AML-193 (cell line): ENCODE measurements at places on chromosomes 7 and 10.

- no peak for DNase-seq
Measured at GRCh38 chr7:141685285-141686023, 16.5 kb downstream of the DENND11 start.

GRCh38 chr7:68722044-68722443 lies 876.2 kb upstream of the AUTS2 start:
- DNase-seq, result no peak

- peak; percentile 32 for DNase-seq
Measured at GRCh38 chr7:23183279-23184012, 1.6 kb downstream of the NUP42 start.

GRCh38 chr10:73875139-73875475 lies 752 bp upstream of the CAMK2G start:
- DNase-seq, result no peak

- no peak for DNase-seq
Measured at GRCh38 chr7:140033779-140034363, 28.9 kb downstream of the PARP12 start.

DNA sequence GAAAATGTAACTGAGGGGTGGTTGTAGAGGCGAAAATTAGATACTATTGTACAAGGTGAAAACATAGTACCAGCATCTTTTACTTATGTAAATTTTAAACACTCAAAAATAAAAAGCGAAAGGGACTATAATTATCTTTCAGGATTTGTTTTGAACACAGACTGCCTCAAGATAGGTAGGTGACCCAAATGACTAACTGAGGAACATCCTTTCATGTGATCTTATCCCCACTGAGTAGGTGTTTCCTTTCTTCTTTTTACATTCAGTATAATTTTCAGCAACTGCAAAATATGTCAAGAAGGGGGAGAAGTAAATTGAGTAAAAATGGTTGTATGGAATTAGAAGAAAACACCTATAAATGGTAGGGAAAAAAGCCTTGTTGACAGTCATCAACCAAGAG lies 236.7 kb downstream of the PHF14 start:
- DNase-seq, result no peak

- DNase-seq, result no peak
Measured at GRCh38 chr7:113285411-113285810, 167.1 kb upstream of the SMIM30 start.

- no peak for DNase-seq
Measured at GRCh38 chr7:53214463-53214862, 179.0 kb downstream of the POM121L12 start.

- no peak for DNase-seq
Measured at GRCh38 chr10:105840288-105840770, 1199.2 kb downstream of the SORCS3 start.

- DNase-seq, result no peak
Measured at GRCh38 chr7:129800901-129801300, 151.9 kb downstream of the UBE2H start.

DNA sequence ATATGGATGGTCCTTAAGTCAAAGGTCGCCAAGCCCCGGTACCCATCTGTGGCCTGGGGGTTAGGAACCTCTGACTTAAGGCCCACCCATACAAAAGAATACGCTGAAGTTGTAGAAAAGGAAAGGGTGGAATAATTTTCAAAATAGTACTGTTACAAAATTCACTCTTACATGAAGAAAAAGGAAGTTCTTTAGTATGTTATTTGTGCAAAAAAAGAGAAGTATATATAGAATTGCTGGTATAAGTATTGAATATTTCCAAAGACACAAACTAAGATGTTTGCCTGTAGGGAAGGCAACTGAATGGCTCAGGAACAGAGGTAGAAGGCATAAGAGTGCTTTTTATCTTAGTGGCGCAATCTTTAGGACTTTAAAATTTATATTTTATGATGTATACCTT lies 78.7 kb downstream of the PRLHR start:
- DNase-seq, result no peak

GRCh38 chr7:45456105-45456504 lies 118.1 kb upstream of the ADCY1 start:
- DNase-seq, result no peak

- no peak for DNase-seq
Measured at GRCh38 chr7:98178321-98178720, 32.9 kb upstream of the BHLHA15 start.

DNA sequence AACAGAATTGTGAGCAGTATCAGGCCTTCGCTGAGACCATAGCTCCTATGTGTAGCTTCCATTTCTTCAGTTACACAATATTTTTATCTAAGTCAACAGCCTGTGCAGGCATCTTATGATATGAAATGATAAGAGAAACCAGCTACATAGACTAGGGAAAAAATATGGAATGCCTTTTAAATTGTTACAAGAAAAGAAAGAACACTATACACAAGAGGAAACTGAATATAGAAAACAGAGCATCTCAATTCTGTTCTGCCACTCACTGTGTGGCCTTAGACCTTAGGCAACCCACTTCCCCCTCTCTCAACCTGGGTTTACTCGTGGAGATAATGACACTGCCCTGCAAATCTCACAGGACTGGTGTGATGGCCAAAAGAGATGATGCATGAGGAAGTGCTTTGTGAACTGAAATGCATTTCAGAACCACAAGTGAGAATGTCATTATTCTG lies 132.9 kb downstream of the LRRN3 start:
- DNase-seq, result peak; percentile 4

GRCh38 chr10:18879284-18879683 lies 169.3 kb upstream of the MALRD1 start:
- DNase-seq, result no peak

DNA sequence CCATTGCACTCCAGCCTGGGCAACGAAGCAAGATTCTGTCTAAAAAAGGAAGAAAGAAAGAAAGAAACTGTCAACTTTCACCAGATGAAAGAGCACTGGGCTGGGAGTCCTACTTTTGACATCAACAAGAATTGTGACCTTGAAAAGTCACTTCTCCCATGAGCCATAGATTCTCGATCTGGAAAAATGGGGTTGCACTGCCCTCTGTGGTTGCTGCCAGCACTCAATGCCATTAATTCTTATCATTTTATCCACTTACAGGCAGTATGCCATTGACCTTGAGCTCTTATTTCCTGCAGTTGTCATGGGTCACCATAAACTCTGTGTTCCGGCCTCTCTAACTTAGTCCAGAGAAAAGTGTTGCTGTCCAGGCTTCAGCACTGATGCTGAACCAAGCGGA lies 137.2 kb downstream of the NOC3L start:
- no peak for DNase-seq

DNA sequence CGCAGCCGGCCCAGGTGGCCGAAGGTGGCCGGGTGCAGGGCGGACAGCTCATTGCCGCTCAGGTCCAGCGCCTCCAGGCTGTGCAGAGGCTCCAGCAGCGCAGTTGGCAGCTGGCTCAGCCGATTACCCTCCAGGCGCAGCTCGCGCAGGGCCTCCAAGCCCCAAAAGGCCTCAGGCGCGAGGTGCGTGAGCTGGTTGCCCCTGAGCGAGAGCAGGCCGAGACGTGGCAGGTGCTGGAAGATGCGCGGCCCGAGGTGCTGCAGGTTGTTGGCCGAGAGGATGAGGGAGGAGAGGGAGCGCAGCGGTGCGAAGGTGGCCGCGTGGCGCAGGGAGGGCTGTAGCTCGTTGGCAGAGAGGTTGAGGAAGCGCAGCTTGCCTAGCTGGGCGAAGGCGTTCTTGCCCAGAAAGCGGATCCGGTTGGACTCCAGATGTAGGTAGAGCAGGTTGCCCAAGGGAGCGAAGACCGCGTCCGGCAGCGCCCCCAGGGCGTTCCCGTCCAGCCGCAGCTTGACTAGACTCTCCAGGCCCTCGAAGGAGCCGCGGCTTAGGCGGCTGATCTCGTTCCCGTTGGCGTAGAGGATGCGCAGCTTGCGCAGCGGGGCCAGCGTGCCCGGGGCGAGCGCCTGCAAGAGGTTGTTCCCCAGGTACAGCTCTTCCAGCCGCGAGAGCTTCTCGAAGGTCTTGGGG lies 923 bp downstream of the TRIL start:
- DNase-seq, result no peak

- DNase-seq, result peak; percentile 74
Measured at GRCh38 chr7:92448205-92448747, 994 bp downstream of the GATAD1 start.

DNA sequence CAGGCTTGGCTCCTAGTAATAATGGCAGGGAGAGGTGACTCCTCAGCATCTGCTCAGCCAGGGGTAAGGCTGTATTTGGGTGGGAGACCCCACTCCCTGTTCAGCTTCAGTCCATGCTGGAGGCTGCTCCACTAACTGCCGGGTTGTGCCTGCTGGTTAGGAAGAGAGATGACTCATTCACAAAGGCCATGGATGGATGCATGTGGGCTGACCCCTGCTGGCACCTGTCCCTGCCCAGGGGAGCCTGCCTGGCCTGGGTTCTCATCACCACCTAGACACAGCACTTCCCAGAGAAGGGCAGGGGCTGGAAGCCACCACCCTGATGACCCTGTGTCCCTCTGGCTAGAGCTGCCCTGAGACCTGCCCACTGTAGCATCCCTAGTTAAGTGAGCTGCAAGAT lies 59.0 kb downstream of the VSTM4 start:
- no peak for DNase-seq

DNA sequence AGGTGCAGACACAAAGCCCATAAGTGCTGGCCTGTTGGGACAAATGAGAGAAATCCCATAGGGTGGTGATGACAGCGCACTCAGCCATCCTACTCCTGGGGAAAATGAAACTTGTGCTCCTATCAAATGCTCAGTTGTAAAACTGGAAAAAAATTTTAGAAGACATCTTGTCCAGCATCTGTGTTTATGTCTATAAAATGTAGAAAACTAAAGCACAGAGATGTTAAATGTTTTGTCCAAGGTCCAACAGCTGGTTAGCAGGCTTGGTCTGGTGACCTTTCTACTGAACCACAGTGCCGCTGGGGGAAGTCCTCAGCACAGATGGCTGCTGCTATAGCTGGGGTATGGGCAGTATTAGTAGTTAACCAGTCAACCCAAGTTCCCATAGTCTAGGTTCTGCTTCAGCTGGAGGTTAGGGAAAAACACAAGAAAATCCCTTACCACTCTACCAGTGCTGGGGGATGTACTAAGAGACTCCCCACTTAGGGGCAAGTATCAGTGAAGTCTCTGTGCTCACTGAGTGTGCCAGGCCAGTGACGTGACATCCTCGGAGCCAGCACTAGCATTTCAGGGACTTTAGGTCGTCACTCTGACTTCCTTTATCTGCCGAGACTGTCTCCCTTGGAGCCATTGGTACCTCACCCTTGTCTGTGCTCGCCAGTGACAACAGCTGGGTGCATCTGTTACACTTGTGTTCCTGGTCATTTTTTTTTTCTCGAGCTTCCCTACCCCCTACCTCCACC lies 1.9 kb downstream of the TSPAN33 start:
- DNase-seq, result no peak

DNA sequence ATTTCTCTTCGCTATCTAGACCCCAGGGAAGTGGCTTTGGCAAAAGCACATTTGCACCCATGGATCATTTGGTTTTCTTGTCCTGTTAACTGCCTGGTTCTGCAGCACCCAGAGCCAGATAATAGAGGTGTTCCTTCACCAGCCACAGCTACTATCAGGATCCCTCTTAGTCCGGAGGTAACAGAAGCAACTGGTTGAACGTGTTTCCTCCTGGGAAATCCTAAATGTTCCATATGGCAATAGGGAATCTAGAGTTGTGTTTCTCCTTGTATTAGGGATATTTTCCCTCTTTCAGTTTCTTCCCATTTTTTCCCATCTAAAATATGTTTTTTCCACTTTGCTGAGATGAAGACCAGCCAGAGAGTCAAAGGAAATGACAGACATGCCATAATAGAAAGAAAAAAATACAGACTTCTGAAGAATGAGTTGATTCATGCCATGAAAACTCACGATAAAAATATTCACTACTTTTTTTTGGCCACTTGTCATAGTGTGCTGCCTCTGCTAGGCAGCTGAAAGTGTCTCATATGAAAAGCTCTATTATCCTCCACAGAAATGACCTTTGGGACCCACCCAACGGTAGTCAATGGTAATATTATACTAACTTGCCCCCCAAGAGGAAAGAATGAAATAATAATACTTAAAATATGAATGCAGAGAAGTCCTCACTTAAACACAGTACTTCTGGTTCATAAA lies 472.8 kb downstream of the KCNMA1 start:
- DNase-seq, result no peak

DNA sequence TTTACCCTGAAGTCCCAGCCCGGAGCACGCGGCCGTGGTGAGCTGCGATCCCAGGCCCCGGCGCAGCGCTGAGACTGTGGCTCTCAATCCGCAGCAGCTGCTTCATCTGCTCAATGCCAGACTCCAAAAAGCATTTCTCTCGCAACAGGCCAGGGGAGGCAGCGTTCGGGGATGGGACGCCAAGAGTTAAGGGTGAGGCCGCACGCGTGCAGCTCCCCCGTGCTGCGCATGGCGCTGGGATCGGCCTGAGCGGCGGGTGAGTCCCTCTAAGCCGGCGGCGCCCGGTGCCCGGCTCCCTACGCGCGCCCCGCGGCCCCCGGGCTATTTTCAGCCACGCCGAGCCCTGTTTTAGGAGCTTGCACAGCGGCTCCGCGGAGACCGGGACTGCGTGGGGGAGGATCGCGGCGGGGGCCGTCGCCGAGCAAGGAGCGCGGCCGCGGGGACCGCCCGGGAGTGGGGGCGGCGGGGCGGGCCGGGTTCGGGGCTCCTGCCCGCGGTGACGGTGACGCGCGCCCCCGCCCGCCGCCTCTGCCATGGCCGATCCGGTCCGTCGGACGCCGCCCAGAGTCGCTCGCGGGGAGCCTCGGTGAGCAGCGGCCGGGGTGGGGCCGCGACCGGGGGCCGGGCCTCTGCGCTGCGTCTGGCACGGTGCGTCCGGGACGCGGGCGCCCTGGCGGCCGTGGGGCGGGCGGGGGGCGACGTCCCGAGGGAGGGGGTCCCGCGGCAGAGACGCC lies 29.4 kb upstream of the JAKMIP3 start:
- DNase-seq, result no peak

- no peak for DNase-seq
Measured at GRCh38 chr7:105011141-105011830, 2.7 kb upstream of the KMT2E start.
